ENCODE measurements at places on chromosomes 5 and 9. TPM values are rescaled to one million over a fixed set of nuclear protein-coding genes. Genes with fewer than 3 reads are reported as not detected.
A peak's percentile ranks its signal among the peaks of the same experiment; 100 is the strongest.

DNA sequence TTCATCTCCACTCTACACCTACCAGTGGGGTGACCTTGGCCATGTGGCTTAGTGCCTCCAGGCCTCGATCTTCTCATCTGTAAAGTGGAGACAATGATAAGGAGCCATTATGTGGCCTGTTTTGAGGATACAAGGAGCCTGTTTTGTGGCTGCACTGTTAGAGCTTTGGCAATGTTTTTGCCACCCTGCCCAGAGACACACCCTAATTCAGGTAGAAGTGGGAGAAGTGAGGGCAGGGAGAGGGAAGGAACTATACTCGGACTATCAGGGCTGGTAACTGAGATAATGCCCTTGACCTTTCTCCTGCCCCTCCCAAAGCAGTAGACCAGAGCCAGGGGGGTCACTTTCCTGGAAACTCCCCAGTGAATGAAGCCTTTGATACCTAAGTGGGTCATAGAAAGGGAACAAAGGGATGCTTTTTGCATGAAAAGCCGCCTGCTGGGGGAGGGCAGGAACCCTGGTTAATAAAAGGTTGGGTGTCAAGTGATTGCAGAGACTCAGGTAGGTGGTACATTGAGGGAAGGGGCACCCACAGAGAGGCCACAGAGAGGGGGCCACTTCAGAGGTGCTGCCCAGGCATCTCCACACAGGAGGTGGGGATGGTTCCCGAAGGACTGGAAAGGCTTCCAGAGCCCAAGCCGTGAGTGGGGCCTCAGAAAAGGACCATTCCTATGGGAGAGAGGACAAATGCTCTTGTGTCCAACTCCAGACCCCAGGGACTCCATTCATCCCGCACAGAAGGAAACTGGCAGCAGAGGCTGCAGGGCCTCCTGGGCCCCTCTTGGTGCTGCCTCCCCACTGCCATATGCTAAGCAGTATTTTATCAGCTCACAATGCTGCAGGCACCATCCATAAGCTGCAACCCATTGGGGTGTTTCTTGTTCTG lies 42.3 kb upstream of the VDAC1 start:
- DNase-seq, result no peak

GRCh38 chr5:125372694-125373631 lies 626.5 kb upstream of the ZNF608 start:
- peak; percentile 82 for DNase-seq

- no peak for DNase-seq
Measured at GRCh38 chr5:178241688-178242231, 9.2 kb upstream of the PHYKPL start.

DNA sequence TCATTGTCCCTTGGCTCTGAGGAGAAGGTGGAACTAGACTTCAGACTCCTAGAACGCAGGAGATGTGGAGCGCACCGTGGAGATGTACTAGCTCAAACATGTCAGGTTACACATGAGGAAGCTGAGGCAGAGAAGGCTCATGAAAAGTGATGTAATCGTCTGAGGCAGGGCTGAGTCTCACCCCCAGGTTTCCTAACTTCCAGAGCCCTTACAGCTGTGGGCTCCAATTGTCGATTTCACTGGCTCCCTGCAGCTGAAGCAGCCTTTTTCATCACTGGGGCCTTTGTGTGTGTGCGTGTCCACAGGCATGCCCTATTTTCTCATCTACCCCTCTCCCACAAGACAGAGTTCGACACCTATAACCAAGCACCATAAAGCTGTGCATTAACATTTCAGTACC lies 370.6 kb downstream of the NTRK2 start:
- no peak for DNase-seq

DNA sequence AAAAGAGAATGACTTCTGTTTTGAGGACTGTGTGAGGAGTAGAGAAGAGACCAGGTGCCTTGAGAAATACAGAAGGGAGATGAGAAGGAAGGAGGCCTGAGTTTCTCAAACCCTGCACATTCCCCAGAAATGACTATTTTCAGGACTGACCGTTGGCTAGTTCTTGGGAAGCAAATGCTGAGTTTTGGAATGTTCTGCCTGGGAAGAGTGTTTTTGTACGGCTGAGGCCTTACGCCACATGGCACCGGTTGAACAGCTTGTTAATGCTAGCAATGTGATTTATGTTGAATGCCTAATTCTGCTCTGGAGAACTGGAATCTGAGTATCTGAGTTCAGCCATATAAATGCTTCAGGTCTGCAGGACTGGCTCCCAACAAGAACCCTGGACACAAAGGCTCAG lies 152.7 kb upstream of the ADAMTS16 start:
- DNase-seq, result no peak

DNA sequence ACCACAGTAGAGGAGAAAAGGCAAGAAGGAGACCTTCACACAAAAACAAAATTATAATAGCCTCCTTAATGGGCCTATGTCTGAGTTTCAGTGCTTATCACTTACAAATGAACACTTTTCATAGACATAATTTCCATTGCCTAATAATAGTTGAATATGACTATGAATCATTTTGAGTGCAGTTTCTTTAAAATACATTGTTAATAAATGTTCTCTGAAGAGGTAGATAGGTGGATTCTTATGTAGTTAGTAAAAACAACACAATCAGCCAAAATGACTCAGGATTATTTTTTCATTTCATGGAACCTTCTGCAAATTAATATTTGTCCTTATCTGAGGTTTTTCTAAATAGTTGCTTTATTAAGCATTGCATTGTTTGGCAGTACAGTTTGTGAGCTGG lies 45.6 kb downstream of the DAPK1 start:
- DNase-seq, result no peak

GRCh38 chr5:122639864-122640263 lies 135.0 kb upstream of the SNX2 start:
- no peak for DNase-seq

GRCh38 chr5:179768326-179769085 lies 25.3 kb upstream of the LTC4S start:
- DNase-seq, result no peak

- DNase-seq, result no peak
Measured at GRCh38 chr5:31021181-31021624, 172.3 kb upstream of the CDH6 start.

GRCh38 chr5:38978036-38978435 lies 96.2 kb downstream of the RICTOR start:
- DNase-seq, result no peak

DNA sequence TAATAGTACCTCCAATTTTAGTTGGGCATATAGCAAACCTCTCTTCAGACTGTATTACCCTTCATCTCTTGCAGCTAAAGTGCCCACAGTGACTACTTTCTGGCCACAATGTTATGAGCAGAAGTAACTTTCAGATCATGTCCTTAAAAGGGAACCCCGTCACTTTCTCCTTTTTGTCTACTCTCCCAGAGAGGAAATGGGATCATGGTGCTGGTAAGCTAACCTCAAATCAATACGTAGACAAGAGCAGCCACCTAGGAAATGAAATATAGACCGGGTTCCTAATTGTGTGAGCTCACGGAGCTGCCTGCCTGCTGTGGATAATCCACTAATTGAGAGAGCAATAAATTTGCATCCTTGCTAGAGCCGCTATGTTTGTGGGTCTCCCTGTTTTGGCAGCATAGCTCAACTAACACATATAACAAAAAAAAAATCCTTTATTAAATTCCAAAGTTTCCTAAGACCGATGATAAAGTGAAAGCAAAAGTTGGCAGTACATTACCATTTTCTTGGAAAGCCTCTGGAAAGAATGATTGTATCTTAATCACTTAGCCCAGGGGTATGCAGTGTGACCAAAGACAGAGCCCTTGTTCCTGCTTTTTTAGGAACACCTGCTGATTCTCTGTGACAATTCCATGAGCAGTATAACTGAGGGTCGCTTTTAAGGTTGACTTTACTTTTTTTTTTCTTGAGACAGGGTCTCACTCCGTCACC lies 5.6 kb upstream of the IL7R start:
- DNase-seq, result no peak

- DNase-seq, result no peak
Measured at GRCh38 chr9:27537027-27537435, 7.4 kb upstream of the MOB3B start.

DNA sequence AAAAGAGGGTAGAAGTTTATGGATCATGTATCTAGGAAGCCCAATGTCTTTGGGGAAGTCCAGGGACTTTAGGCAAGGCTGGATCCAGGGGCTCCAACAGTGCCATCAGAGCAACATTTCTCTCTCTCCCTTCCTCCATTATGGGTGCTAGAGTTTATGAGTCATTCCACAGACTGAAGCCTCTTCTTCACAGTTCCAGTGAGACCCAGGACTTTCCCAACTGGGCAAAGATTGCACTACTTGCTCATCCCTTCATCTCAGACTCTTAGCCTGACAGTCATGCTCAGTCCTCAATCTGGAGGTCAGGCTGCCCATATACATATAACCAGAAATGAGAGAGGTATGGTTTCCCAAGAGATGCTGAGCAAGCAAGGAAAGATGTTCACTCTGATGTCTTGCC lies 110.7 kb downstream of the FEM1C start:
- DNase-seq, result no peak

SEMA6A gene
- 21.1 TPM for total RNA-seq

CTXN3 gene
- total RNA-seq, result not detected

CATSPER3 gene
- not detected for total RNA-seq

TMEM215 gene
- not detected for total RNA-seq

ANKRD55 gene
- total RNA-seq, result 3.2 TPM
